ENCODE measurements at places on chromosomes 2 and 18. TPM values are rescaled to one million over a fixed set of nuclear protein-coding genes. Genes with fewer than 3 reads are reported as not detected.

DNA sequence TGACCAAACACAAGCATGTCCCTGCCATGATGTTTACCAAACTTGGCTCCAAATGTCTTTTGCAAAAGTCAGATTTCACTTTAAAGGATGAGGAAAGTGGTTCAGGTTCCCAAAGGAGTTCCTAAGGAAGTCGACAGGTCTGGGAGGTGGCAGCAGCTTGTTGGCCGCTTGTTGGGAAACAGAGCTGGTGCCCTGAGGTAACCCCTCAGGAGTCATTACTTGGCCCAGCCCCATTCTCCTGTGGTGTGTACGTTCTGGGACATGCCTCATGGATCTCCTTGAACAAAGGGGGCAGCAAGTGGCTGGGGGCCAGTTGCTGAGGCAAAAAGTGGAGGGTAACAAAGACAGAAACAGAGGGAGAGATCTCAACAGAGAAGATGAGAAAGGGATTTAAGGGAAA lies 10.9 kb downstream of the TMBIM1 start:
- no peak for DNase-seq

- DNase-seq = no peak
Measured at GRCh38 chr18:78682716-78683115, 296.9 kb upstream of the SALL3 start.

- no peak for DNase-seq
Measured at GRCh38 chr2:28224648-28225472, 167.8 kb upstream of the FOSL2 start.

- DNase-seq = no peak
Measured at GRCh38 chr18:79275992-79276391, 119.7 kb upstream of the NFATC1 start.

GALNT5 gene
- total RNA-seq = 0.35 TPM

ALPG gene
- total RNA-seq = not detected
